Heart right ventricle (tissue), 16 donors: ENCODE measurements at places on chromosomes 13 and 19. TPM values are rescaled to one million over a fixed set of nuclear protein-coding genes. Genes with fewer than 3 reads are reported as not detected.

- peaks cover 18% of the 10 kb centered on the region for H3K4me1 ChIP-seq
- H3K36me3 ChIP-seq: no peaks in the 10 kb centered on the region
- no peak overlapping the region for H3K27ac ChIP-seq
- H3K27me3 ChIP-seq: no peaks in the 10 kb centered on the region
- no peak for DNase-seq
Measured at GRCh38 chr13:26988059-26988769, 183.4 kb downstream of the USP12 start.

DNA sequence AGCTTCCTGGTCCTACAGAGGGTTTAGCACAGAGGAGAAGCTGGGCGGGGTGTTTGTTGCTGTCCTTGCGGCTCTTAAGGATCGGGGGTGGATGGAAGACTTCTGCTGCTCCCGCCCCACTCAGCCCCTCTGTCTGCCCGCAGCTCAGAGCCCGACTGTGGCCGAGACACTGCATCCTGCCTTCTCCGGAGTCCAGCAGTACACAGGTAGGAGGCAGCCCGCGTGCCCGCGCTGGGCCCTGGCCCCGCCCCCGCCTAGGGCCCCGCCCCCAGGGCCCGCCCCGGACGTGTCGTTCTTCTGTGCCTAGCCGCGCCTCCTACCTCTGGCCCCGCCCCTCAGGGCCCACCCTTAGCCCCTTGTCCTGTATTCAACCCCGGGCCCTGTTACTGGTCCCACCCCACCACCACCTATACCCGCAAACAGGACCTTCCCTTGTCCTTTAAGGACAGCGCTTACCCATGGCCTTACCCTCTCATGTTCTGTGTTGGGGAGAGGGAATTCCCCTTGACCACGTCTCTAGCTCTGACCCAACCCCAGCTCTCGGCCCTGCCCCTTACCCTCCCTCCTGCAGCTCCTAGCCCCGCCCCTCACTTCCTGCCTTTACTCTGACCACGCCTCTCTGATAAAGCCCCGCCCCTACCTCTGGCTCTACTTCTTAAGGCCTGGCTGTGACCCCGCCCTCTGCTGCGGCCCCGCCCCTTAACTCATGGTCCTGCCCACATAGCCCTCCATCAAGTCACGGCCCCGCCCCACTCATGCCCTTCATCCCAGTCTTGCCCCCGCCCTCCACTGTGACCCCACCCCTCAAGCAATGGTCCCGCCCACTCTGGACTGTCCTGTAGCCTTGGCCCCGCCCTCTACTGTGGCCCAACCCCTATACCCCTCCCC, 60.5 kb downstream of the CELF5 start:
- no peaks in the 10 kb centered on the region for H3K36me3 ChIP-seq
- no peak overlapping the region for H3K27ac ChIP-seq
- no peak overlapping the region for H3K4me3 ChIP-seq
- H3K27me3 ChIP-seq: peaks cover 88% of the 10 kb centered on the region

GRCh38 chr19:47681936-47682335, 31.3 kb upstream of the EHD2 start:
- no peak for DNase-seq
- H3K4me3 ChIP-seq: no peak overlapping the region
- no peak overlapping the region for H3K27ac ChIP-seq

- H3K36me3 ChIP-seq: peaks cover 19% of the 10 kb centered on the region
- H3K27ac ChIP-seq: no peak overlapping the region
- peaks cover 10% of the 10 kb centered on the region for H3K4me1 ChIP-seq
- no peak overlapping the region for H3K4me3 ChIP-seq
- no peak for DNase-seq
- H3K27me3 ChIP-seq: no peaks in the 10 kb centered on the region
Measured at GRCh38 chr13:27572234-27572901, 48.0 kb downstream of the LNX2 start.

The FBXO27 gene
- 29.5 TPM for total RNA-seq

- DNase-seq: no peak
- no peaks in the 10 kb centered on the region for H3K27me3 ChIP-seq
- no peak overlapping the region for H3K27ac ChIP-seq
- no peak overlapping the region for H3K4me3 ChIP-seq
- H3K36me3 ChIP-seq: no peaks in the 10 kb centered on the region
Measured at GRCh38 chr13:73355134-73355533, 296.3 kb downstream of the KLF5 start.

DNA sequence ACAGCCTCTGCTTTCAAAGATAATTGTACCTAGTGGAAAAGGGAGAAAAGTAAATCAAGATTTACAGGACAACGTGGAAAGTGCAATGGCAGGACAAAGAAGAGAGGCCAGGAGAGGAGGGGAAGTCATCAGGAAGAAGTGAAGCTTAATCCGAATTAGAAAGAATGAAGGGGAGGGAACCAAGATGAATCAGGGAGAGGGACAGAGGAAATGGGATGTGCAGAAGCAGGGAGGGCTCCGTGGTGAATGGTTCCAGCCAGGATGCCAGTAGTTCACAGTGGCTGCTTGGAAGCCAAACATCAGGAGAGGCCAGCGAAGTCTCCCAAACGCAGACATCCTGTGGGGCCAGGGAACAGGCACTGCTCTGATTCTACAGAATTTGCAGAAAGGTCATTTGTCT, 144.4 kb downstream of the LIG4 start:
- no peak overlapping the region for H3K27ac ChIP-seq
- no peak overlapping the region for H3K4me3 ChIP-seq
- H3K36me3 ChIP-seq: no peaks in the 10 kb centered on the region
- no peaks in the 10 kb centered on the region for H3K4me1 ChIP-seq
- no peak for DNase-seq
- no peaks in the 10 kb centered on the region for H3K27me3 ChIP-seq

- H3K4me3 ChIP-seq: no peak overlapping the region
- no peaks in the 10 kb centered on the region for H3K4me1 ChIP-seq
- no peak for DNase-seq
- H3K36me3 ChIP-seq: no peaks in the 10 kb centered on the region
- no peaks in the 10 kb centered on the region for H3K27me3 ChIP-seq
Measured at GRCh38 chr13:60118696-60119400, 44.9 kb downstream of the DIAPH3 start.

DNA sequence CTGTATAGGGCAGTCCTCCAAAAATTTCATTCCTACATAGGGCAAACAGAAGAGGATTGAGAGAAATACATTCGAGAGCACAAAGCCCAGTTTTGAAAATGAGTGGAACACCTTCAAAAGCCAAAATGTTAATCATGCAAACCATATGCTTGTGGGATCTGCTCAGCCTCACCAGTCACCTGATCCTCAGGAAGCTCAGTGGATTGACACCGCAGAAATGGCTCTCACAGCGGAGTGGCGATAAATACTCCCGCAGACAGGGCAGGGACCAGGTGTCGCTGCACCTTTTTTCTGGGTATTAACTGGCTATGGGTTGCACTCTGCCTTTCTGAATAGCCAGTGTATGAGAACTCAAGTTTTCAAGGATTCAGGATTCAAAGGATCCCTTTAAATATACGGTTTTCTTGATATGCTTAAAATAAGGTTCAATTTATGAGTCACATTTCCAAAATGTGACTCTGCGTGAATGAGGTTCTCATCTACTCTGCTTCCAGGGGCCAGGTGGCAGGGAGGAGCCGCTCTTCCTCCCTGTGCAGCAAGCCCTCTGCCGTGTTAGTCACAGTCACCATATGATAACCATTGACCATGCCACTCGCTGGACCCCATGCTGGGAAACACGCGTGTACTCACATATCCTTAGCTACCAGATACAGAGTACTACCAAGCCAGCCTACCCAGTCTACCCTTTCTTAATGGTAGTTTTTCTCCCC, 18.3 kb upstream of the DHRS12 start:
- H3K27ac ChIP-seq: no peak overlapping the region
- no peak for DNase-seq
- H3K4me3 ChIP-seq: no peak overlapping the region
- H3K4me1 ChIP-seq: peaks cover 52% of the 10 kb centered on the region
- no peaks in the 10 kb centered on the region for H3K27me3 ChIP-seq
- H3K36me3 ChIP-seq: no peaks in the 10 kb centered on the region

DNA sequence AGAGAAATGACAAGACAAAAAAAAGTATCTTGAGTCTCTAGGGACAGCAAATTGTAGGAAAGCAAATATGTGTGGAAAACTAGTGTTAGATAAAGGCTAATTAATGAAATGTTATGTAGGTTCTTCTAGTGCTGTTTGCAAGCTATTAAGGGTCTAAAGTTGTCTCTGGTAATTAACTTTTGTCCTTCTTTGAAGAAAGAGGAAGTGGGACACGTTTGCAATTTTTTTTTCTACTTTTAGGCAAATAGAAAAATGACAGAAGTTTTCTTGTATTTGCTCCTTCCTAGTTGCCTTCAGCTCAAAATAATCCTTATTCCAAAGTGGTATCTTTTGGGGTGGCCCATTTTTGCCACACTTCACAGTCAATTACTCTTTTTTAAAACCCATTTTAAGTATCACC, 1877.7 kb upstream of the PRR20A start:
- no peak for DNase-seq
- no peaks in the 10 kb centered on the region for H3K36me3 ChIP-seq
- H3K4me1 ChIP-seq: no peaks in the 10 kb centered on the region
- H3K4me3 ChIP-seq: no peak overlapping the region
- no peak overlapping the region for H3K27ac ChIP-seq

DNA sequence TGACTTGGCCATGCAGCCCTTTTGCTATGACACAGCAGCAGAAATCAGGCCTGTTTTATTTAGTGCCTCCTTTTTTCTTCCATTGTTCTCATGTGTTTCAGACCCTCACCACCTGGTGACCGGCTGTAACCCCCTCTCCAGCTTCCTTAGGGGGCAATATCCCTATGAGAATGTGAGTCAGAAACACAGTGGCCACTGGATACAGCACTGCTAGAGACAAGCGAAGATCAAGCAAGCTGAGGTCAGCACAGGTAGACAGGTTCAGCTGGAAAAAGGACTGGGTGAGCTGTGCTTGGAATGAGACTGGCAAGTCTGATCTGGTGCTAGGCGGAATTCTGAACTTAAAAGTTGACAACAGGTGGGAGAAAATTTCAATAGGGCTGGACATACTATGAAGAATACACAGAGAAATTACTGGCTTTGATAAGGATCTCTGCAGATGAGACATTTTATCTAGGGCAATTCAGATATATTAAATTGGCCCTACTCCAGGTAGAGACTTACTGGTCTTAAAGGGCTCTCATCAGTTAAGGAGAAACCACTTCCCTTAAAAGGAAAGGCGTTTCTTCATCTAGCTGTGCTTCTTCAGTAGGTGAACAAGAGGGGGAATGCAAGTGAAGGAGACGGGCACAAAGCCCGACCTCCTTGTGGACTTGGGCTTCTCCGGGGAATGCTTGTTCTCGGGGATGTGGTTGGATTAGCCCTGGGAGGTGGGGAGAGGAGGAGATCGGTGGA, 83.3 kb downstream of the ERCC5 start:
- no peak for DNase-seq
- H3K36me3 ChIP-seq: no peaks in the 10 kb centered on the region
- no peaks in the 10 kb centered on the region for H3K27me3 ChIP-seq
- H3K4me1 ChIP-seq: no peaks in the 10 kb centered on the region

DNA sequence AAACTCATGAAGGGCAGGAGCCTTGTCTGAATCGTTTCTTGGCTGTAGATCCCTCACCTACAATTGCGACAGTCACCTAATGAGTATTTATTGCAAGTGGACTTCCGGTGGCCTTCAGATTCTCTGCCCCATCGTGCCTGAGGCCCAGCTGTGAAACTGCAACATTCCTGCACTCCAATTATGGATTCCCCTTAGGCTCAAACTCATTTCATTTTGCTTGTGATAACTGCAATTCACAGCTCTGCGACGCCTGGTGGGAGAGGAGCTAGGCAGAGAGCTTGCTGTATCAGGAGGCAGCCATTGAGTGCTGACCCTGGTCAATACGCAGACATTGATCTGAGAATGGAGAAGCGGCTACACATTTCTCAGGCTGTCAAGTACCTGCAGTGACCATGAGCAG, 59.0 kb downstream of the CCDC70 start:
- DNase-seq: no peak
- no peak overlapping the region for H3K4me3 ChIP-seq
- no peaks in the 10 kb centered on the region for H3K27me3 ChIP-seq
- no peaks in the 10 kb centered on the region for H3K4me1 ChIP-seq
- H3K27ac ChIP-seq: no peak overlapping the region

DNA sequence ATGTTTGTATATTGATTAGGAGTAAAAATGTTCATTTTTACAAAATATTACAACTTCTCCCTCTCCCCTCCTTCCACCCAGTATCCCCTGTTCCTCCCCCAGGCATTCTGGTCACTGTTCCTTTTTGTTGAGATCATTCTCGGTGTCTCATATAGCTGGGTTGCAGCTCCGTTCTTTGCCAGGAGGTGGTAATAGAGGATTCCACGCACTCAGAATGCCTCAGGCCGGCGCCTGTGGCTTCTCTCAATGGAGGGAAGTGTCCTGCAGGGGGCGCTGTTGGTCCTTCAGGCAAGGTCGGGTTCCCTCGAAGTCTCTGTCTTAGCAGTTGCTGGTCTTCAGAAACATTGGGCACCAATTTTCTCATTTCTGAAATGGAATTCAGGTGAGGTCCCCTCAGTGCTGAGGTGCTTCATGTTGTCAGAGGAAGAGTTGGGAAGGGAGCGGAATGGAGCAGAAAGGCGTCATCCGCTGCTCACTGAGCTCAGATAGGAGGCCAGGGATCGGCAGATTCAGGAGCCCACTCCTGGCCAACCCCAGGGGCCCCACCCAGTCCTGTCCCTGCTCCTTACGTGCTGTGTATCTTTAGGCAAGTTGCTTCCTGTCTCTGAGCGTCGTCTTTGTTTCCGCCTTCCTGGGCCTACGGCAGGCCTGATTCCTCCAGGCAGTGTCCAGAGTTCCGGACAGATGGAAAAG, 10.3 kb upstream of the GARIN5A start:
- DNase-seq: no peak
- no peaks in the 10 kb centered on the region for H3K27me3 ChIP-seq
- H3K4me1 ChIP-seq: peaks cover 16% of the 10 kb centered on the region
- H3K4me3 ChIP-seq: no peak overlapping the region

DNA sequence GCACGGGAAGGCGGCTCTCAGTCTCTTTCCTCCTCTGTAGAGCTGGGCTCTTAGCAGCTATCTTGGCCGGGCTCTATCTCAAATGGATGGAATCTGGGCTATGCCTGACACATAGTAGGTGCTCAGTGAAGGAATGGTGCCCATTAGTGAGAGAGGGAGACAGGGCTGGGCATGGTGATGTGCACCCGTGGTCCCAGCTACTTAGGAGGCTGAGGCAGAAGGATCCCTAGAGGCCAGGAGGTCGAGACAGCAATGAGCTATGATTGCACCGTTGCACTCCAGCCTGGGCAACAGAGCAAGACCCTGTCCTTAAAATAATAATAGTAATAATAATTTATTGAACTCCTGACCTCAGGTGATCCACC, 14.7 kb downstream of the KLF2 start:
- DNase-seq: no peak
- H3K4me3 ChIP-seq: no peak overlapping the region
- no peaks in the 10 kb centered on the region for H3K36me3 ChIP-seq
- peaks cover 46% of the 10 kb centered on the region for H3K4me1 ChIP-seq
- no peaks in the 10 kb centered on the region for H3K27me3 ChIP-seq

DNA sequence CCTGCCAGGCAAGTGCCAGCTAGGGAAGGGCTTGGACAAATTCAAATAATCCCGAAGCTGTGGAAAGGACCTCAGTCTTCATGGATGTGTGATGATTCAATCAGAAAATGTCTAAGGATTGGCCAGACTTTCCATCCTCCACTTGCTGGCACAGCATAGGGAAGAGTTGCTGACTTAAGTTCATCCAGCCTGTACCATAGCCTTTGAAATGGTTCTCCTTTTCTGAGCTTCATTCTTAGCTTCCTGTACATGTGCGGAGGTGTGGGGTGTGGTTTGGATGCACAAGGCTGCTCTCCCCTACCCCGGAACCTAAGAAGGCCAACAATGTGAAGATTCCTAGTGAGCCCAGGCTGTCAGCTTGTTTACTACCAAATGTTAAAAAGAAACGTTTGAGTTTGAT, 959 bp upstream of the IGFL3 start:
- H3K4me1 ChIP-seq: no peaks in the 10 kb centered on the region
- DNase-seq: no peak
- no peak overlapping the region for H3K4me3 ChIP-seq
